Forelimb muscle (tissue), 1 donor: ENCODE measurements at places on chromosomes 3 and 15. TPM values are rescaled to one million over a fixed set of nuclear protein-coding genes. Genes with fewer than 3 reads are reported as not detected.

The FEZF2 gene
- polyA plus RNA-seq, result not detected

The ADIPOQ gene
- 0.06 TPM for polyA plus RNA-seq

The CCDC80 gene
- polyA plus RNA-seq, result 67.9 TPM

The INSYN1 gene
- polyA plus RNA-seq, result 5.2 TPM

The LHFPL4 gene
- polyA plus RNA-seq, result 0.05 TPM

The NR1I2 gene
- polyA plus RNA-seq, result 0.33 TPM

The DBR1 gene
- polyA plus RNA-seq, result 9.4 TPM

The TMCO5A gene
- not detected for polyA plus RNA-seq
